ENCODE measurements at places on chromosomes 6 and 20.

DNA sequence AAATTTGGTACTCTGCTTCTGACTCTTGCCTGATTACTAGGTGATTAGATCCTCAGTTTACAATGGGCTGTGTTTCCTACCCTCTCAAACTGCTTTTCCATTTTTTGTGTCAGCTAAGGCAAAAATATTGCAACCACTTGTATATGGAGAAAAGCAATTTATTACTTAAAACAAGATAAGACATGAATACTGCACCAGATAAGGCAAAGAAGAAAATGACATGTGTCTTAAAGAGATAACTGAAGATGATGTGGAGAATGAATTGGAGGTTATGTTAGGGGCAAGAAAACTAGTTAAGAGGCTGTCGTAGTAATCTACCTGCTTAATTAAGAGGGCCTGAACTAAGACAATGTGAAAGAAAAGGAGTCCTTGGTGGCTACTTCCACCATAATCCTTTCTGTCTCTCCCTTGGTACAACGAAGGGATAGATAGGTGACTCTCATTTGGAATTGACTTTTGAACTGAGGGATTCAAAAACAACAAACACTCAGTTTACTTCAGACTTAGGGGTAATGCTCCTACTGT, 16.3 kb upstream of the REV3L start:
- DNase-seq, result no peak

DNA sequence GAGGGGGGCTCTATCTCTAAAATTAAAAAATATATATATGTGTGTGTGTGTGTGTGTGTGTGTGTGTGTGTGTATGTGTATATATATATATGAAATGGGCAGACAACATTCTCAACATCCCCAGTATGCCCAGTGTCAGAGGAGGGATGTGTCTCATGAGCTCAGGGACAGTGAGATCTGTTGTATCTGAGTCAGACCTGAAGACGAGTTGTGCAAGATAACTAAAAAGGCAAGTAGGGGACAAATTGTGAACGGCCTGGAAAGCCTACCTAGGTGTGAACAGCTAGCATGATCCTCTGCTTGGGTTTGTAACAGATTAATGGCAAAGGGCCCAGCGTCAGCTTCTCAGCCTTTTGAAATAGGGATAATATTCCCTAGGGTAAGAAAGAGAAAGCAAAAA, 124.3 kb downstream of the FAXC start:
- no peak for DNase-seq

GRCh38 chr6:154623391-154623790, 109.8 kb upstream of the SCAF8 start:
- DNase-seq, result no peak

DNA sequence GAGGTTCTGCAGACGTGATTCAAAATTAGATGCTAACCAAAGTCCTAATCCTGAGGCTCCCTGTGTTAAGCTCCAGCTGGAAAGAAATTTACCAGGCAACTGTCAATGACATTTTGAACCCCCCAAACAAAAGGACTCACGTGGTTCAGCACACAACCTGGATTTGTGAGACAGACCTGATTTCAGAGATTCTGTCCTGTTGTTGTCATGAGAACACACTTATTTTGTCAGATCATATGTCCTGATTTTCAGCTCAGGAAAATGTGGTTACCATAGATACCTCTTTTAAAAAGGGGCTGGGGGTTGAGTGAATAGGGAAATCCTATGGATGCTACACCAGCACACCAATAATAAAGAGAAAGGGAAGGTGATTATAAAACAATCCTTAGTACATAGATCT, 61.6 kb downstream of the MTFR2 start:
- no peak for DNase-seq

DNA sequence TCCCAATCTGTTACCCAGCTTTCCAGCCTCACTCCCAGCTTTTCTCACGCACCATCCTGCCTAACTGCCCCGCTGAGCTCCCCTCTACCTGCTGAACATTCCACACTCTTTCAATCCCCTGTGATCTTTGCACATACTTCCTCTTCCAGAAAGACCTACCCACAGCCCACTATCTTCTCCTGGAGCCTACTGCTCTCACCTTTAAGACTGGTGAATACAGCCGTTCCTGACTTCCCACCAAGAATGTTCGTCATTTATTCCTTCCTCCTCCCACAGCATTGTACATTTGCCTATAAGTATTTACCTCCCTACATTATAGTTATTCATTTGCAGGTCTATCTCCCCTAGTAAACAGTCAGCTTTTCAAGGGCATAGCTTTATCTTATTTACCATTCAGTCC, 61.9 kb upstream of the MBOAT1 start:
- no peak for DNase-seq

- no peak for DNase-seq
Measured at GRCh38 chr6:153947808-153948447, 91.1 kb upstream of the OPRM1 start.

DNA sequence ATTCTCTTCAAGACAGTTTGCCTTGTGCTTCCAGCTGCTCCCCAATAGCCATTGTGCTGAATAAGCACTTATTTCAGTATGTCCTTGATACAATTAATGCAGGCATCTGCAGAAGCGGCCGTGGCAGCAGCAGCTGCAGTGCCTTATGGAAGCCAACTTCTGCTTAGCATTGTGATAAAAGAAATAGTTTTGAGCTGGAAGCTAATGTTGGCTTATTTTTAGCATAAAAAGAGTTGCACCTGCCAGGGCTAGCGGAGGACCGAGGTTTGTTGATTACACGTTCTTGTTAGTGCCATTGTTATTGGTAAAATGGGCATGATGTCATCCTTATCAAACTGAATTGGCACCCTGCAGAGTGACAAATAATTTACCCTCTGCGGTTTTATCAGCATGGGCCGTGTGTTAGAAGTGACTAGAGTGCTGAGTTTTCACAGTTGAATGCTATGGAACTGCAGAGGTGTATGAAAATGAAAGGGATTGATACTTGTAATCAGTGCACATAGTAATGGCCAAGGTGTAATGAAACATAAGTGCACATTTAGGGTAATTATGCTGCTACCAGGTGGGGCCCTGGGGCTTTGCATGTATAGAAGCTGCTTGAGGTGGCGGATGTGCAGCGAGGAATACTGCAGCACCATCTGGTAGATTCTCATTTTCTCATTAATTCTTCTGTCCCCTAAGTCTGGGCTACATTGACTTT, 334.3 kb downstream of the CDKAL1 start:
- no peak for DNase-seq

- no peak for DNase-seq
Measured at GRCh38 chr20:9066191-9066590, 2.7 kb upstream of the PLCB4 start.

- DNase-seq, result no peak
Measured at GRCh38 chr20:58629215-58629580, 21.9 kb upstream of the STX16 start.
